ENCODE measurements at places on chromosomes 12 and 14.

GRCh38 chr14:72736308-72736707 is 157.6 kb downstream of the DPF3 start:
- no peak for DNase-seq

DNA sequence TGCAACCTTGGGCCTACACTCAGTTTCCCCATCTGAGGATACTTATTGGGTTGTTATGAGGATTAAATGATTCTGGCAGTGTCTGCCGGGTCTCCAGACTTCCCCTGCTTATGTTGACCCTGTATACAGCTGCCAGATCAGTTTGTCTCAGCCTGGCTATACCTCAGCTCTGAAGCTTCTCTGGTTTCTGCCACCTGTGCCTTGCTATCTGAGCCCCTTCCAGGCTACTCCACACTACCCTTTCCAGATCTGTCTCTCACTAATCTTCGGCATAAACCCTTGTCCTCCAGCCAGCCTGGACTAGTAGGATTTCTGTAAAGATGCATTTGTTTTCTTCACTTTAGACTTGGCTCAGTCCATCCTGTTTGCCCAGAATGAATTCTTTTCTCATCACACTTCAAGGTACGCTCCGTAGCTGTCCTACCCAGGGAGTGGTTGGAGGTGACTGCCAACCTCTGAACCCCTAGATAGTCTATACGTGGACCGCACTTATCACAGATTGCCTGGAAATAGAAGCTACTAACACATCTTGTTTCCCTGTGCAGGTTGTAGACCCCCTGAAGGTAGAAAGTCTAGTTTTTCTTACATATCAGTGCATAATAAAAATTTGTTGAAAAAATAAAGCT is 422.4 kb downstream of the RAD51B start:
- no peak for DNase-seq

DNA sequence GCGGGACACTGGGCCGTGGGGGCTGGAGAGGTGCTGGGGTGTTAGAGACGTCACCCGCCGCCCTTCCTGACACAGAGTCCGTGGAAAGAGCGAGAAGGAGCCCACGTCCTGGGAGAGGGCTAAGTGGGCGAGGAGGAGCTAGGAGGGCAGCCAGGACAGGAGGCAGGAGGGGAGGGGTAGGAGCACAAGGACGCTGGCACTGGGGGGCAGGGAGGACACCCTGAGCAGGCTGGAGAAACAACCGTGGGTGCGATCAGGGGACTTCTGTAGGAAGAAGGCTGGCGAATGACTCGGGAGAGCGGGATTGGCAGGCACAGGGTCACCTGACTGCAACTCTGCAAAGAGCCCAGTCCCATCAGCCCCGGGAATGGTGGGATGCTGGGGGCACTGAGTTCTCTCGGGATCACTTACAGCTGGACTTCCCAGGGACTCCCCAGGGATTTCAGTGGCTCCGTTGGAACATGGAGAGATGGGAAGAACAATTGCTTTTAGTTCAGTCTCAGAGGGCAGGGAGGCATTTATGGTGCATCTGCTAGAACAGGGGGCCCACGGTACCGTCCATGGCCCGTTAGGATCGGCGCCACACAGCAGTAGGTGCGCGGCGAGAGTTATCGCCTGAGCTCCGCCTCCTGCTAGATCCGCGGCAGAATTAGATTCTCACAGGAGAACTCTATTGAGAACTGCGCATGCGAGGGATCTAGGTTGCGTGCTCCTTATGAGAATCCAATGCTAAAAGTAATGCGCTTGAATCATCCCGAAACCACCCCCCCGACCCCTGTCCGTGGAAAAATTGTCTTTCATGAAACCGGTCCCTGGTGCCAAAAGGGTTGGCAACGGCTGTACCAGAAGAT is 24.3 kb downstream of the UBR7 start:
- DNase-seq, result no peak

- no peak for DNase-seq
Observed at GRCh38 chr14:74064883-74065282, 19.4 kb downstream of the ALDH6A1 start.

DNA sequence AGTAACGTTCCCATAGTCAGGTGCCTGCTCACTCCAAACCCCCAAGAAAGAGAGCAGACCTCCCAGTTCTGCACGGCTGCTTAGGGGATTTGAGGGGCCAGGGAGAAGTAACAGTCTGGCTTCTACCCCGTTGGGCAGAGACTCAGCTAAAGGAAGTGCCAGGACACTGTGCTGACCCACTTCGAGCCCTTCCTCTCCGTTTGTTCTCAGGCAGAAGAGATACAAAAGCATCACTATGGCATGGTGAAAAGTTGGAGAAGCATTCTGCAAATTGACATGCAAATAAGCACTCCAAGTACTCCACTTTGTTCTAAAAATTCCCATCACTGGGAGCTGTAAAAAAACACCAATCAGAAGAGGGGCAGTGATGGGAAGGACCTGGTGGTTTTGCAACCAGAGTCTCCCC is 239.1 kb downstream of the EGLN3 start:
- no peak for DNase-seq

DNA sequence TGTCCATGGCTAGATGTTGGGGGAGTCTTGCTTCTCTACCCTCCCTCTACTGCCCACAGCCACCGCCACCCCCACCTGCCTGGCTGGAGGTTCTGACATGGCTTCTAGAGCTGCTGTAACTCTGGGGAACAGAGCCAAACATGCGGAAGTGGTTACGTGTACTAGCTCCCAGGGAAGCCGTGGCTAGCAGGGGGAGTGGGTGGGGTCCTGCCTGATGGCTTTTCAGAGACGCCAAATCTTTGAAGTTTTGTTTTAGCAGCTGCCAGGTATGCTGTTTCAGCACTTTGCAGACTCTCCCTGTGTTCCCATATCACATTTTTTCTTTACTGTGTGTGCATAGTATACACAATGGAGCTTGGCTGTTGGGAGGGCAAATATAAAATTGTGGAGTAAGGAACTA is 150.3 kb downstream of the TGFB3 start:
- DNase-seq, result no peak

DNA sequence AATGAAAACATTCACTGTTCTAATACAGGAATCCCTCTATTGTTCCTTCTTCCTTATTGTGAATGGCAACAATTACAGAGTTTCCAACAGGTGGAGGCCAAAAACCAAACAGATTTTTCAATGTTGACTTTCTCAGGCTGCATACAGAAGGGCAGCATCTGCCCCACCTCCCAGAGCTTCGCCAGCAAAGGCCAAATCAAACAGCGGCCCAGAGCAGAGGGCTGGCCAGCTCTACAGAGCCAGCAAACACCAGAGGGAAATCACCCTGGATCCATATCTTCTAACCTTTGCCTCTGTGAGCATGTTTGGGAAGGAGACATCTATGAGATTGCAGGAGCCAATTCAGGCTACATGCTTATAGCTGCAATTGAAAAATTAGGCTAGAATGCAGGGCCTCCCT is 4.4 kb upstream of the CRACR2A start:
- DNase-seq, result no peak

- no peak for DNase-seq
Observed at GRCh38 chr14:67526676-67527459, 6.2 kb upstream of the PLEKHH1 start.

Measured in stimulated activated CD8-positive, alpha-beta memory T cell treated with anti-CD3 and anti-CD28 coated beads, Interleukin-15, amount 100 ng/mL, for 24 hours (primary cell).